ENCODE measurements at places on chromosomes 13 and 19.

- DNase-seq = peak; percentile 66
These were observed 2.9 kb downstream of the HTR2A start for GRCh38 chr13:46893798-46894560.

GRCh38 chr13:21164631-21165030, 11.7 kb downstream of the SKA3 start:
- no peak for DNase-seq

DNA sequence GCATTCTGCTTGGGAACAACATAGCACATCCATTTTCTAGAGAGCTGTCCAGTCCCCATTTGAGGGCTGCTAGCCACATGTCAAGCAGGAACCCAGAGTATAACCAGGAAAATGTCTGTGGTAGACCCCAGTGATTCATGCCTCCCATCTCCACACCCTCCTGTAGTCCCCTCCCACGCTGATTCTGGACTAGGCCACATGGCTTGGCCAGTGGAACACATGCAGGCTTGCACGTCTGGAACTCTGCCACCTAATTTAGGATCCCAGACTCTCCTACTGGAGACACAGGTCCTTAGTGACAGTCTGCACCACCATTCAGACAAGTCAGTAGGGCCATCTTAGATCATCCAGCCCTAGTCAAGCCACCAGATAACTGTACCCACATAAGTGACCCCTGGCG, 149.8 kb downstream of the ZIC5 start:
- no peak for DNase-seq

DNA sequence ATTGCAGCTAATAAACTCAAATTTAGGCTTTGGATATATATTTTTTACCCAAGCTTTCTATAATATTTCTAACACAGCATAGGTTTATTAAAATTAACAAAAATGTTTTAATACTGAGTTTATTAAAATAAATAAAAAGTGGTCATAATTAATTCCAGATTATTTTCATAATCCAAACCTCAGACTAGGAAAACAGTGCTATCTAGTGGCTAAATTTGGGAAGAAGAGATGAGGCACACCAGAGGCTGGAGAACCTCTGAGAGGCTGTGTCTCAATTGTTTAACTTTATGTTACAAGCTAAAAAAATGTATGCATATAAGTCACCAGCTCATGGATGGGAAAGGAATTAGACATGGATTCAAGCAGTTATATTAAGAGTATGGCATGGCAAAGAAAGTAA, 392.5 kb downstream of the DIAPH3 start:
- DNase-seq = no peak

DNA sequence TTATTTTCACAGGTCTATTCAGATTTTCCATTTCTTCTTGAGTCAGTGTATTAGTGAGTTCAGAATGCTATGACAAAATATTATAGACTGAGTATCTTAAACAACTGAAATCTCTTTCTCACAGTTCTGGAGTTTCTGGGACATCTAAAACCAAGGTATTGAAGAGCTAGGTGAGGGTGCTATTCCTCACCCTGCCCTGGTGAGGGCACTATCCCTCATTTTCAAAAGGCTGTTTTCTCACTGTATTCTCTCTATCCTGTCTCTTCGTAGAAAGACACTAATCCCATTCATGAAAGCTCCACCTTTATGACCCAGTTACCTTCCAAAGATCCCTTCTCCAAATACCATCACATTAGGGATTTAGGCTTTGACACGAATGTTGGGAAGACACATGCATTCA, 1617.1 kb downstream of the PCDH9 start:
- no peak for DNase-seq

GRCh38 chr19:7251494-7251893, 42.7 kb downstream of the INSR start:
- no peak for DNase-seq

GRCh38 chr13:27245610-27246009, 5.7 kb upstream of the RPL21 start:
- no peak for DNase-seq

DNA sequence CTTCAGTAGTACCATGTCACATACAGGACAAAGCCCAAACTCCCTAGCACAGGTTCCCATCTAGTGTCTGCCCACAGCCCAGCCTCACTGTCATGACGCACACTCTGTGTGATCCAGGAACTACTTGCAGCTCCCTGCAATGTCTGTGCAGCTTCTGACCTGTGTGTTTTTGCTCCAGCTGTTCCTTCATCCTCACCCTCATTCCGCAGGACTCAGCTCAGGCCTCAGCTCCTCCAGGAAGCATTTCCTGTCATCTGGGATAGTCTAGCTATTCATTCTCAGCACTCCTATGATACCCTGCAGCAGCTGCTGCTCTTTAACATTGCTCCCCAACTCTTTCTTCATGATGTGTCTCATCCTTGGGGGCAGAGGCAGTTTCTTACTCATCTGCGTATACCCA, 56.1 kb downstream of the ENOX1 start:
- DNase-seq = no peak

DNA sequence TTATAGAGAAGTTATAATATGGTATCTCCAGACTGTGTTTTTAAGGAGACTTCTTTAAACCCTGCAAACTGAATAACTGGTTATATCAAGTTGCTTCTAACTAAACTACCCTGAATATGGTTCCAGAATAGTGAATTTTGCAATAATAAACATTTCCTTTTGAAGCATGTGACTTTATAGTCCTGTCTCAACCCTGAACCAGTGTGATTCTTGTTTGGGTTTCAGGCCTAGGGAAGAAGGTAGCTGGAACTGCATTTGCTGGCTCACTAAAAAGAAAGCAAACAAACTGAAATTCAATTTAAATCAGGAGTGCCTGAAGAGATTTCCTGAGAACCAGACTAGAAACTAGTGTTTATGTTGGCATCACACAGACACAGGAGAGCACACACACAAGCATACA, 4.9 kb downstream of the ARHGEF7 start:
- DNase-seq = no peak

DNA sequence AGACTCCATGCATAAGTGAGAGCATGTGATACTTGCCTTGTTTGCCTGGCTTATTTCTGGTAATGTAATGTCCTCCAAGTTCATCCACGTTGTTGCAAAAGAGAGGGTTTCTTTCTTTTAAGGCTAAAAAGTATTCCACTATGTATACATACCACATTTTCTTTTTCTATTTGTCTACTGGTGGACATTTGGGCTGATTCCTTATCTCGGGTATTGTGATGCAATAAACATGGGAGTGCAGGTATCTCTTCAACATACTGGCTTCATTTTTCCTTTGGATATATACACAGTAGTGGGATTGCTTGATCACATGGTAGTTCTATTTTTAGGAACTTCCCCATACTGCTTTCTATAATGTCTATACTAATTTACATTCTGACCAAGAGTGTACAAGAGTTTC, 49.6 kb upstream of the EBPL start:
- DNase-seq = no peak

DNA sequence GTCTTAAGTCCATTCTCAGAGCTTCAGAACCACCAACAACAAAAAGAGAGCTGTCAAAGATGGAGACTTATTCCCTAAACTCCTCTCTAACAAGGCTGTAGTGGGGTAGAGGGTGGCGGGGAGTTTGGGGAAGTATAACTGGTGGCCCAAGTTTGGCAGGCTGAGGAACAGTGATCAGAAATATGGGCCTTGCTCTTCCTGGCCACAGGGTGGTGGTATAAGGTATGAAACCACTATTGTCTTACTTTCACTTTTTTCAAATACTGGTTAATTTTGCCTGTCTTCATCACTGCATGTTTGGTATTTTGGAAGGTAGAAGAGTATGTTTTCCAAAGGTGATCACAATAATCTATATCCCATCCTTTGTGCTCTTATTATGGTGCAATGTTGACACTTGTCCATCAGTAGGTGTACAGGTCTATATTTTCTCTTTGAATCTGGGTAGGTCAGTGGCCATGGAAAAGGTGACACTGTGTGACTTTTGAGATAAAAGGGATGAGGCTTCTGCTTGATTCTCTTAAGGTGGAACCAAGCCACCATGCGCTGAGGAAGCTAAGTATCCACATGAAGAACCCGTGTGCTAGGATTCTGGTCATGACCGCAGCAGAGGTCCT, 23.2 kb upstream of the GPC5 start:
- DNase-seq = no peak

GRCh38 chr19:41263042-41263849, 926 bp upstream of the HNRNPUL1 start:
- DNase-seq = peak; percentile 73

- DNase-seq = no peak
These were observed 862.9 kb upstream of the SPRY2 start for GRCh38 chr13:81203783-81204182.

DNA sequence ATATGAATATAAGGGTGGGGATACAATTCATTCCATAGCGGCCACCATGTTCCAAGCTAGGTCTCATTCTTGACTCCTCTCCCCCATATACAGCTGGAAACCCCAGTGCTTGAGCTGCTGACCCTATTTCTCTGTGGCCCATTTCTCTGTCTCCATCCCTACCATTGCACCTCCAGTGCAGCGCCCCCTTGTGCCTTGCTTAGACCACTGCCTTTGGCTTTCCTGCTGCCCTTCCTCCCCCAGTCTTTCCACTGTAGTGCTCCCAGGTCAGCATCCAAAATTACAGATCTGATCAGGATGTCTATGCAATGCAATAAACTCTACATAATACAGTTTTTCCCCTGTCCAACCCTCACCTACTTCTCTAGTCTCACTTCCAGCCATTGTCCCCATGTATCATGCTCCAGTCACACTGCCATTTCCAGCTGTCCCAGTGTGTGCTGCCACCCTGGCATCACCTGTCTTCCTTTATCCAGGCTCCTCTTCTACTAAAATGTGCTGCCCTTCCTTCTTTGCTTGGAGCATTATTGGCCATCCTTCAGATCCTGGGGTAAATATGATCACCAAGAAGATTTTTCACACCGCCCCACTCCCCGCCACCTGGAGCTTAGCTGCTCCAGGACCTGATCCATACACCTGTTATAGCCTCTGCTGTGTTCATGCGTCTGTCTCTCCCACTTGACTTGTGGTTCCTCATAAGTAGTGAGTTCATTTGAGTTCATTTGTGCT, 199.4 kb upstream of the IPO5 start:
- no peak for DNase-seq

- no peak for DNase-seq
These were observed 404.2 kb upstream of the SGCG start for GRCh38 chr13:22776394-22777186.

- peak; percentile 32 for DNase-seq
These were observed 2.5 kb downstream of the KLK10 start for GRCh38 chr19:51016798-51017683.

GRCh38 chr19:40778706-40779284, 748 bp downstream of the RAB4B start:
- no peak for DNase-seq

DNA sequence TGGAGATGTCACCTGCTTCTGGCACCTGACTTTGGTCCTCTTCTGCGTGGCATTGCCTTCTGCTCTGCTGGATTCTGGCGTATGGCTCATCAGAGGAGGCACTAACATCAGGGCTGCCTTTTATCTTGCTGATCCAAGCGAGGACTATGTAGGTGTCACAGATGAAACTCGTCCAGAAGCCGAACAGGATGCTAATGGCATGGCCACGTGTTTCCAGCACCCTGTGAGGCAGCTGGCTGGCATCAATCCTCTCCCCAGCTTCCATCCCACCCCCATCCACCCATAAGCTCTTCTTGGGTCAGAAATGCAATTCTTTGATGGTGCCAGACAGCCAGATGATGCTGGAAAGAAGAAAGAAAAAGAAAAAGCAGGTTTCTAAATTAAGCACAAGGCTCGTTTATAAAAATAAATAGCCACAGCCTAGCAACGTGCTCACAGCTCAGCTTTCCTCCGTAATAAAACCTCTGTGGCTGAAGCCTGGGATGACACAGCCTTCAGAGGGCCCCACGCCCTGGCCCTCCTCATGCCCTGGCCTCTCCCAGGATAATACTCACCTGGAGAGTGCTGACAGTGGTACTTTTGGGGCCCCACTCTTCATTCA, 212.9 kb upstream of the SERP2 start:
- DNase-seq = no peak

GRCh38 chr13:31703780-31704179, 35.5 kb upstream of the RXFP2 start:
- no peak for DNase-seq

GRCh38 chr13:46668302-46668720, 115.3 kb downstream of the LRCH1 start:
- no peak for DNase-seq

- no peak for DNase-seq
These were observed 56.4 kb upstream of the NPAS1 start for GRCh38 chr19:46963093-46963734.

DNA sequence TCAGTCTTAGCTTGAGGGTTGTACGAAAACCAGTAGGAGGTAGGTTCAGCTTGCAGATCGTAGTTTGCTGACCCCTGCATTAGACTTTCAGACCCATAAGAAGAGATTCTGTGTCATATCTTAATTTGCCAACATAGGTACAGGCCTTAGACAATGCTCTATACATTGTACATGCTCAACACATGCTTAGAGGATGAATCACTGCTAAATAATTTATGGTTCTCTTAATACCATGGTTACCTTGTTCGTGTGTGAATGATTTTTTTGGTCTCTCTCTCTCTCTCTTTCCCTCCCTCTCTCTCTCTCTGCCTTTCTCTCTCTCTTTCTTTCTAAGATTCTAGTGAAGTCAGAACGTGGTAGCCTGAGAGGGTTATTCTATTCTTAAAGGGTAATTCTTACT, 112.2 kb downstream of the FGF14 start:
- DNase-seq = no peak

DNA sequence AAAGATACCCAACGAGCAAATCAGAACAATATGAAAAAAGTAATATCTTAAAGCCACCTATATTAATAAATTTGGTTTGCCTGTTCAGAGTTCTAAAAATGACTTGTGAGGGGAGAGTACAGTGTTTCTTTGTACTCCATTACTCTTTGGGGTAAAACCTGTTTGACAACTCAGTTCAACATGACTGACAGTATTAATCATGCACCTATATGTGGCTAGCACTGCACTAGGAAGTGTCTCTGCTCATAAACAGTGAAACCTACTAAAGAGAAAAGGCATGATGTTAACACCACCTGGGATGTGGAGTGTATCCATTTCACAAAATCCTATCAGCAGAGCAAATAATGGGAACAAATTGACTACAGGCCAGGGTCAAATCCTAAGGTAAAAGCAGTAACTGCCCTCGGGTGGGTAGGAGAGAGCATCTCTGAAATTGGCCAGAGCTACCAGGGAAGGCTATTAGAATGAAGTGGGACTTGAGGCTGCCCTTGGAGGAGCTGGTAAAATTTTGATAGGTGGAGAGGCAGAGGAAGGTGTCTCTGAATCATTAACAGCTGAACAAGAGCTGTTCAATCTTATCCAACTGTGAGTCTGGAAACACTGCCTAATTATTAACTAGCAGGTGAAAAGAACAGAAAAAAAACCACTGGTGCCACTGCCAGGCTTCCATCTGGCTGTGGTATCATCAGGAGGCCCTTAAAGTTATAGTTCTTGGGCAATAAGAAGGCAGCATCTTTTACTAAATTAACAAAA, 365.1 kb downstream of the DNAJC15 start:
- no peak for DNase-seq

GRCh38 chr13:104847922-104848321, 1687.5 kb downstream of the EFNB2 start:
- DNase-seq = no peak

GRCh38 chr19:32566246-32566830, 14.7 kb upstream of the PDCD5 start:
- DNase-seq = no peak

- DNase-seq = peak; percentile 3
These were observed 2304.9 kb downstream of the PCDH9 start for GRCh38 chr13:64925284-64925683.
